ENCODE measurements at places on chromosomes 7 and 10.

DNA sequence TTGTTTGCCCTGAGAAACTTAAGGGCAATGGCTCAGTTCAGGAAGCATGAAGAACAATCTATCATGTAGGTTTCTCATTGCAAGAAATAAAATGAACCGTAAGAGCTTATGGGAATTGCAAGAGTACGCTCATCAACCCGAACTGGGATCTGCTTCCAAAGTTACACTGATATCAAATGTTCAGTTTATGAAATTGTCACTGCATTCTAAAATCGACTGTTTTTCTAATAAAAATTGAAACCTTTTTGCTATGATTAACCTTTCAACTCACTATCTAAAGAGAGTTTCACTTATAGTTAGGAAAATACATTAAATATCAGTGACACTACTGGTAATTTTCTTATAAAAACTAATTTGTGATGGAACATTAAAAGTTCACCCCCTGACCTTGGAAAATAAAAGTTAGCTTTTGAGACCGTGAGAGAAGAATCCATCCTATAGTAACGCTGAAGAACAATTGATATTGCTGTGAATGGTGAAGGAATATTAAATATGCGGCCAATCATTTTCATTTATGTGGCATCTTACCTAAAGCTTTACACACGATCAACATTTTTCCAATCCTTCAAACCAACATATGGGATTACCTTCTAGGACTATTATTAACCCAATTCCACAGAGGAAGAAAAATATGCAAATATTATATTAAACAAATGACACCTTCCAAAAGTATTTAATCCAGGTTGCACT is 2.2 kb downstream of the MEOX2 start:
- H3K27me3 ChIP-seq, result peaks cover 38% of the 10 kb centered on the region
- no peaks in the 10 kb centered on the region for H3K4me1 ChIP-seq
- DNase-seq, result no peak
- H3K27ac ChIP-seq, result no peak overlapping the region

DNA sequence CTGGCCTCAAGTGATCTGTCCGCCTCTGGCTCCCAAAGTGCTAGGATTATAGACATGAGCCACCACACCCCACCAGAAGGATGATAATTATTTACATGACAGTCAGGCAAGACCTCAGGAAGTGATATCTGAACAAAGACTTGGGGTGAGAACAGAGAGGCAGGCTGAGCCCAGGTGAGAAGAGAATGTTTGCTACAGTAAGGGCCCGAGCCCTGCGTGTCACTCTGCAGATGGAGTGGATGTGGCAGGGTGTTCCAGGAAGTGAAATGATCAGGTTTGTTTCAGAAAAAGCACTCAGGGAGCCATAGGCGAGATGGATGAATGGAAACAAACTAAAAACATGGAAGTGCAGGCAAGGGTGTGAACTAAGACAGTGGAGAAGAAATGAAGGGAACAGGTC is 22.2 kb downstream of the SFMBT2 start:
- H3K4me3 ChIP-seq, result peak overlapping the region; percentile 77
- peak overlapping the region; percentile 94 for H3K27ac ChIP-seq
- no peaks in the 10 kb centered on the region for H3K27me3 ChIP-seq
- DNase-seq, result peak; percentile 40

- peaks cover 20% of the 10 kb centered on the region for H3K4me1 ChIP-seq
- H3K4me3 ChIP-seq, result peak overlapping the region; percentile 95
- H3K27me3 ChIP-seq, result no peaks in the 10 kb centered on the region
- H3K36me3 ChIP-seq, result no peaks in the 10 kb centered on the region
- peak; percentile 75 for DNase-seq
Measured at GRCh38 chr7:107742678-107743566, 1.0 kb upstream of the CBLL1 start.

- peaks cover 4% of the 10 kb centered on the region for H3K36me3 ChIP-seq
- H3K4me1 ChIP-seq, result peaks cover 5% of the 10 kb centered on the region
- no peak overlapping the region for H3K27ac ChIP-seq
- no peaks in the 10 kb centered on the region for H3K27me3 ChIP-seq
Measured at GRCh38 chr7:56077681-56078080, 13.6 kb downstream of the SUMF2 start.

DNA sequence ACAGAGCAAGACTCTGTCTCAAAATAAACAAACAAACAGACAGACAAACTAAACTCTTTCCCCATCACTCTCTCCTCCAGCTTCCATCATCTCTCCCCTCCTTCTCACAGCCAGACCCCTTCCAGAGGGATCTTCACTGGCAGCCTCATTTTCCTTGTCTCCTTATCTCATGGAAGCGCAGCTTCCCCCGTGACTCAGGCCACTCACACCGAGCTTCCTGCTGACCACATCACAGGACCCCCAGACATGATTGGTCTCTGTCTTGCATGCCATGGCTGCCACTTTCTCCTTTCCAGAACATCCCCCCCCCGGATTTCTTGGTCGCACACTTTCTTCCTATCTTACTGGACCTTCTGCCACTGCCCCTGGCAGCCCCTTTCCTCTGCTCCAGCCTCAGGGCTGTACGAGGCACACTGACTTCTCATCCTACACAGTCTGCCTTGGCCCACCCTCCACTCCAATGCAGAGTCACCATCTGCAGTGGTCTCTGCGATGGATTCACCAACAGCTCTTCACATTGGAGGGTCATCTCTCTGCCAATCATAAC is 4.9 kb upstream of the INSIG1 start:
- H3K27me3 ChIP-seq, result peaks cover 17% of the 10 kb centered on the region
- H3K27ac ChIP-seq, result no peak overlapping the region
- no peak overlapping the region for H3K4me3 ChIP-seq
- H3K36me3 ChIP-seq, result peaks cover 4% of the 10 kb centered on the region
- peaks cover 21% of the 10 kb centered on the region for H3K4me1 ChIP-seq

GRCh38 chr10:17386616-17387075 is 67.7 kb downstream of the ST8SIA6 start:
- H3K4me1 ChIP-seq, result no peaks in the 10 kb centered on the region
- DNase-seq, result no peak

GRCh38 chr7:41992881-41993867 is 243.8 kb downstream of the GLI3 start:
- H3K27ac ChIP-seq, result peak overlapping the region; percentile 43
- H3K36me3 ChIP-seq, result no peaks in the 10 kb centered on the region
- no peak for DNase-seq
- no peak overlapping the region for H3K4me3 ChIP-seq
- H3K27me3 ChIP-seq, result peaks cover 3% of the 10 kb centered on the region

DNA sequence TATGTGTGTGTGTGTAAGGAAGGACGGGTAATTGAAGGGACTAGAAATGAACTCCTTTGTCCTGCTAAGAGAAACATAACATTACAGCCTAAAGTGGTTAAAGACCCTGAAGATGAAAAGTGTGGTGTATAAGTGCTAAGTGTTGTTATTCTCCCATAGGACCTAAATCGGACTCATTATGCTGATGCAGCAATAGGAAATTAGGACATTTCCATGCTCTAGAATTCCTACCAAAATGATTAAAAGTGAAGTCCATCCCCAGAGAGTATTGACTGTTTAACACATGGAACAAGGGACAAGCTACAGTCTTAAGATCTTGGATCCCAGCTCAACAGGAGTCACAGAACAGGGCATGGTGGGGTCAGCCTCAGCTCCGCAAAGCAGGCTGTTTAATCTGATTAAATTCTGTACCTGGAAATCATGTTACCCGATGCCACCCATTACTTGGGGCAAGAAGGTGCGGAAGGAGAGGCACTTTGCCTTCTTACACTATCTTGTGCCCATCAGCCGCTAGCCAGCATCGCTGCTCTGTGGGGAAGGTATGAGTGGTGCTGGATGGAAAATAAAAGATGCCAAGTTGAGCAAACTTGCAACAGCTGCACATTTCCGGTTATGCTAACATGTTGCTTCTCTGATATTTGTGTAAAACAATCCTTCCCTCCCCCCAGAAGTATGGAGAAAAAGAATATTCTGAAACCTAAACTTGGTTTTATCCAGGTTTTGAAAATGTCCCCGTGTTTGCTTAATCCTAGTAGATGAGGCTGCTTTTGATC is 100.5 kb downstream of the CREB5 start:
- DNase-seq, result no peak
- H3K4me1 ChIP-seq, result peaks cover 5% of the 10 kb centered on the region
- H3K27ac ChIP-seq, result no peak overlapping the region

- H3K4me1 ChIP-seq, result no peaks in the 10 kb centered on the region
- H3K27me3 ChIP-seq, result peaks cover 64% of the 10 kb centered on the region
- no peak for DNase-seq
- no peak overlapping the region for H3K27ac ChIP-seq
- H3K4me3 ChIP-seq, result no peak overlapping the region
Measured at GRCh38 chr10:112970021-112970420, 20.0 kb downstream of the TCF7L2 start.

DNA sequence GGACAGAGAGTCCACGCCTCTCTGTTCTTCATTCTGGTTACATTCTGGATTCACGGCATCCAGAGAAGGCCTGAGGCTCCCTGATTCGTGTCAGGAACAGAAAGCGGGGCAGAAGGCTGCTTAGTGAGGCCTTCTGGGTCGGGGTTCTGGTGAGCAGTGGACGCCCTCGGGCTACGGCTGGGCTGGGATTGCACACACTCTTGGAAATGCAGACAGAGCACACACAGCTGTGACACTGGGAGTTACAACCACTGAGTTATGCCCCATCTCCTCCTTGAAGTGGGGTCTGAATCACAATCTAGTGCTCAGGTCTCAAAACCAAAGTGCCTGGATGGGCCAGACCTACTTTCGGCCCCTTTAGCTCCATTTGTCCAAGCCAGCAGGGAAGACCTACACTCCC is 156.9 kb upstream of the GDF10 start:
- DNase-seq, result no peak
- peaks cover 2% of the 10 kb centered on the region for H3K36me3 ChIP-seq
- peaks cover 2% of the 10 kb centered on the region for H3K27me3 ChIP-seq
- no peak overlapping the region for H3K4me3 ChIP-seq

- peaks cover 41% of the 10 kb centered on the region for H3K4me1 ChIP-seq
- H3K36me3 ChIP-seq, result peaks cover 19% of the 10 kb centered on the region
- no peak overlapping the region for H3K4me3 ChIP-seq
- no peak for DNase-seq
Measured at GRCh38 chr7:22662556-22663356, 64.2 kb upstream of the IL6 start.

GRCh38 chr10:102419269-102420180 is 940 bp upstream of the PSD start:
- H3K4me1 ChIP-seq, result peaks cover 26% of the 10 kb centered on the region
- H3K36me3 ChIP-seq, result peaks cover 3% of the 10 kb centered on the region
- H3K4me3 ChIP-seq, result peak overlapping the region; percentile 93
- H3K27ac ChIP-seq, result peak overlapping the region; percentile 7

DNA sequence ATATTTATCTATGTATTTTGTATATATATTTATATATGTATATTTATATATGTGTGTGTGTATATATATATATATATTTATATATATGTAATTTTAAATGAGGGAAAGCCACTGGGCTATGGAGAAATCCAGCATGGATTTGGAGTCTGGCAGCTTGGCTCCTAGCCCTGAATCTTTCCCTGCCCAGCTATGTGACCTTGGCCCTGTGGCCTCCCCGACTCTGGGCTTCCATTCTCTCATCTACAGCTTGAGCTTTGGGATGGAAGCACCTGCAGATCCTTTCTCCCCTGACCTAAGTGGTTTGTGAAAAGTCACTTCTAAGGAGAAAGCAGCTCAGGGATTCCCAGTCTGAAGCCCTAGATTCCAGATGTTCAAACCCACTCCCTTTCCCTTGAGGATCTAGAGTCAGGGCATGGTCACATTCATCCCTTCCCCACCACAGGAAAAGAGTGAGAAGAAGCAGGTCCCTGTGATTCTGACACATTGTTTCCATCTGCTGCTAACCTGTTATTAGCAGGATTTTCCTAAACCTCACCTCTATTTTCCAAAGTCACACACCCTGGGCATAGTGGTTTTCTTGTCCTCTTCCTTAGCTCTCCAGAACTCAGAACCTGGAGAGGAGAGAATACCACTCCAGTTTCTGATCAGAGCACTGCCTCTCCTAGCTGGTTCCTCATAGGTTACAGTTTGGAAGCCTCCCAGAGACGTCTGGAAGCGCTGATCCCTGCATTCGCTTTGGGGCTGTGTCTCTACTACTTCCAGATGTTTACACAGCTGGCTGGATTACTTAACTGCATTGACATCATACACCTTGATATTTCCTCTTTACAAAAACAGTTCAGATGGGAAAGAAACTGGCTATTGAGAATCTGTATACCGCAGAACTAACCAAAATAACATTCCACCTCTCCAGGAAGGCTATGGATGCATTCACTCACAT is 327.5 kb upstream of the ZMIZ1 start:
- H3K27ac ChIP-seq, result no peak overlapping the region
- no peak overlapping the region for H3K4me3 ChIP-seq
- no peaks in the 10 kb centered on the region for H3K36me3 ChIP-seq
- DNase-seq, result no peak

GRCh38 chr7:102188746-102189145 is 97.9 kb upstream of the SH2B2 start:
- H3K27me3 ChIP-seq, result no peaks in the 10 kb centered on the region
- no peaks in the 10 kb centered on the region for H3K36me3 ChIP-seq
- no peak overlapping the region for H3K27ac ChIP-seq

DNA sequence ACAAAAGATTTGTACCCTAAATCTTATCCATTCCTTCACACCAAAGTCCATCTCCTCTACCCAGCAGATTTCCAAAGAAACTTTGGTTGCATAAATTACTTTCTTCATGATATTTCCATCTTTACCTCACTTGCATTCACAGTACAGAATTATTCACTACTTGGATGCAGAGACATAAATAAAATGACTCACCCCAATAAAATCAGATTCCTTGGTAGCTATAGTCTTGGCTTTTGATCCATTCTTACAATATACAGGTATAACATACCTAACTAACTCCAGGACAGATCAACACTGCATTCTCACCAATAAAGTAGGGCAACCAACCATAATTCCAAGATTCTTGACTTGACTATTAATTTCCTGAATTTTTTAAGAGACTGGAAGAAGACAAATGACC is 815.1 kb downstream of the MAGI2 start:
- H3K27ac ChIP-seq, result no peak overlapping the region
- H3K27me3 ChIP-seq, result no peaks in the 10 kb centered on the region

- no peaks in the 10 kb centered on the region for H3K27me3 ChIP-seq
- DNase-seq, result no peak
- H3K27ac ChIP-seq, result peak overlapping the region; percentile 79
- peaks cover 17% of the 10 kb centered on the region for H3K36me3 ChIP-seq
Measured at GRCh38 chr10:3942937-3943489, 158.0 kb upstream of the KLF6 start.

- no peak for DNase-seq
- H3K36me3 ChIP-seq, result no peaks in the 10 kb centered on the region
- H3K4me3 ChIP-seq, result no peak overlapping the region
- H3K27me3 ChIP-seq, result peaks cover 9% of the 10 kb centered on the region
- H3K27ac ChIP-seq, result no peak overlapping the region
Measured at GRCh38 chr7:113071465-113071864, 15.2 kb downstream of the GPR85 start.

DNA sequence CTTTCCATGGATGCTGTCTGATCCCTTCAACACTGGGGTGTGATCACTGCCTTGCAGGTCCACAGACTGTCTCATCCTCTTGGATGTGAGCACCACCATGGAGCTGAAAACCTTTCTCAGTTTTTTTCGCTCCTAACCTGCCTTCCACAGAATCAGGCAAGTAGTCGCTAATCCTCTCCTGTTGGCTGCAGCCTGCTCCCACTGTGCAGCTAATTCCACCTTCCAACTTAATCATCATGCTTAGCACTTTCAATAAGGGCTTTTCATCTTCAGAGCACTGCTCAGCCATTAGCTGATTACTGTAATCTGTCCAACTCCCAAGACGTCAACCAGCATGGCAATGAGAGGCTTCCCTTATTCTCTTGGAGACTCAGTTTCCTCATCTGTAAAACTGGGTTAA is 15.1 kb upstream of the CDH23 start:
- peaks cover 5% of the 10 kb centered on the region for H3K27me3 ChIP-seq
- peaks cover 5% of the 10 kb centered on the region for H3K4me1 ChIP-seq
- DNase-seq, result no peak
- H3K36me3 ChIP-seq, result no peaks in the 10 kb centered on the region
- no peak overlapping the region for H3K27ac ChIP-seq
- no peak overlapping the region for H3K4me3 ChIP-seq

Data from activated naive CD8-positive, alpha-beta T cell treated with anti-CD3 and anti-CD28 coated beads, Interleukin-2, amount 10 ng/mL, durations not matched to agents 7 days and 5 days (primary cell).